ENCODE measurements at places on chromosomes 4 and X.
A peak's percentile ranks its signal among the peaks of the same experiment; 100 is the strongest.

GRCh38 chr4:74543231-74543781 is 98.4 kb downstream of the AREG start:
- DNase-seq: no peak

DNA sequence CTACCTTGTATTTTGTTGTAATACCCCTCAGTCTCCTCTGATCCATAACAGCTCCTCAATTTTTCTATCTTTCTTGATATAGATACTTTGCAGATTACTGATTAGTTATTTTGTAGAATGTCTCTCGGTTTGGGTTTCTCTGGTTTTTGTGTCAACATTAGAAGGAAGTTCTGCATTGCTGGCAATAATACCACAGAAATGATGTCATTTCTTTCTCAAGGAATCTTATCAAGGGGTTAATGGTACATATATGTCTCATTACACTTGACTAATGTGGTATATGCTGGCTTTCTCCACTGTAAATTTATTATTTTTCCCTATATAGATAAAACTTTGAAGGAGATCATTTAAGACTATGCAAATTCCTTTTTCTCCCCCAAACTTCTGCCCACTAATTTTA is 183.6 kb upstream of the DKK2 start:
- no peak for DNase-seq

- no peak for DNase-seq
Measured at GRCh38 chr4:66899422-66900065, 645.8 kb downstream of the CENPC start.

GRCh38 chrX:7088968-7089615 is 58.4 kb upstream of the STS start:
- peak; percentile 4 for DNase-seq

GRCh38 chr4:138976526-138976925 is 39.1 kb upstream of the NOCT start:
- DNase-seq: no peak

- DNase-seq: no peak
Measured at GRCh38 chr4:139279760-139280620, at the start of gene MGARP. MGARP (minus strand) TSS chr4:139280225; CDS start chr4:139280158, 67 bp downstream.

DNA sequence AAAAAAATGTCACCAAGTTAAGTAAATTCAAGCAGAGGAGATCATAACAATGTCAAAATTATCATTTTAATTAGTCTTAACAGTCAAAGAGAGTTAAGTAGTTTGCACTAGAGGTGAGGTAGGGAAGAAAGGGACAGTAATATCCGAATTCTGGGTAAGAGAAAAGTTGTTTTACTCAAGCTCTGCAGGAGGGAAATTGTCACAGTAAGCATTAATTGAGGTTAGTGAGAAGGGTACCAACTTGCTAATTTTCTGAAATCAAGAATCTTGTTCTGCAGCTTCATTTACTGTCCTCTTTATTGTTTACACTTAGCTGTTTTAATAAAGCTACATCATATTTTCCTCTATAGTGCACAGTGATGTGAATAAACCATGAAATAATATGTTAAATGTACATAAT is 11.0 kb downstream of the DGKK start:
- DNase-seq: no peak
